Brain (organoid and tissue), 16 donors: ENCODE measurements at places on chromosomes 7 and 10.

GRCh38 chr10:80504897-80505465 lies 32.7 kb upstream of the SH2D4B start:
- DNase-seq: no peak

DNA sequence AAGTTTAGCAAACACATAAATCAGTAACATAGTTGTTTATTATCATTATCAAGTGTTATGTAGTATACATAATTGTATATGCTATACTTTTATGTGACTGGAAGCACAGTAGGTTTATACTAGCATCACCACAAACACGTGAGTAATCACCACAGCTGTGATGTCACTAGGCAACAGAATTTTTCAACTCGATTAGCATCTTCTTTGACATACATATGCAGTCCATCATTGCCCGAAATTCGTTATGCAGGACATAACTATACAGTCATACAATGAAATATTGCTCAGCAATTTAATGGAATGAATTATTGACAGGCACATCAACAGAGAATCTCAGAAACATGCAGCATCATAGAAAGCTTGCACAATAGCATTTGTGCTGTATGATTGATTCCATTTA lies 77.7 kb downstream of the LSM5 start:
- DNase-seq: no peak

GRCh38 chr10:62374862-62375710 lies 917 bp downstream of the ZNF365 start:
- peak; percentile 65 for DNase-seq

DNA sequence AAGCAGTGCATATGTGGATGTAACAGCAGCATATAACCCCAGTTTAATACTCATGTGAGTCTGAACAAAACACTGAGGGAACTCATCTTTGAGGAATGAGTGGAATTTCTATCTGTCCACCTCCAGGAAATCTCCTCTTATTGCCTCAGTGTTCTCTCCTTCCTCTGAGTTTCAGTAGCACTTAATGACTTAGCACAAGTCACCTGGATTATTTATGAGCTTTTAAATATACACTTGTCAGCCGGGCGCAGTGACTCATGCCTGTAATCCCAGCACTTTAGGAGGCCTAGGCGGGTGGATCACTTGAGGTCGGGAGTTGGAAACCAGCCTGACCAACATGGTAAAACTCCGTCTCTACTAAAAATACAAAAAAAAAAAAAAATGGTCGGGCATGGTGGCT lies 4.3 kb downstream of the LRRC20 start:
- no peak for DNase-seq

DNA sequence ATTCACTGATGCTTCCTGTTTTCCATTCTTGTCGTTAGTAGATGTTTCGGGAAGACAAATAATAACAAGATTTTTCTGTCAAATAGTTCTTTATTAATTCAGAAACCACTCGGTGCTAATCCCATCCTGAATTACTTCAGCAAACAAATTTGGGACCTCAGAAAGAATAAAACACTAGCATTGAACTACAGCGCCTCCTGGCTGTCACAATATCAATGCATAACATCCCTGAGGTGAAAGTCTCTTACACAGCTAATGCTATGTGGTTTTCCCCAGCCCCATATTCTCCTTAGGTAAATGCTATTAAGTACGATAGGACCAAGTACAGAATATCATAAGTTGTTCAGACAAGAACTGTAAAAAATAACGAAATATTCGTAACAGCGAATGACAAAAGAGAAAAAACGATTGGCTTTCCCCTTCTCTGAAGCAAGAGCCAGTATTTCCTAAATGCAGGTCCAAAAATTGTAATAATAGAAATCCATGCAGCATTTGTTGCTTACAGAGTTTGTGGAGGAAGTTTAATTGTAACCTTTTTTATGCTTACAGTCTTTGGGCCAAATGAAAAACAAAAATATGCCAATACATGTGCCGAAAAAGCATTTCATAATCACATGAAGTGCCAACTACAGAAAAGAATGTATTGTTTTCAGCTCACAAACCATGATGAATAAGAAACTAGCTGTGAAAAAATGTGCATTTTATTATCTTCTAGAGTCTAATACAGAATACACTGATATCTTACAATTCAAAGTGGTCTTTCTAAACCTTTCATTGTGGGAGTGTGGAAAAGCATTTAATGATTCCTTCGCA lies 47.3 kb downstream of the MYPN start:
- peak; percentile 60 for DNase-seq

DNA sequence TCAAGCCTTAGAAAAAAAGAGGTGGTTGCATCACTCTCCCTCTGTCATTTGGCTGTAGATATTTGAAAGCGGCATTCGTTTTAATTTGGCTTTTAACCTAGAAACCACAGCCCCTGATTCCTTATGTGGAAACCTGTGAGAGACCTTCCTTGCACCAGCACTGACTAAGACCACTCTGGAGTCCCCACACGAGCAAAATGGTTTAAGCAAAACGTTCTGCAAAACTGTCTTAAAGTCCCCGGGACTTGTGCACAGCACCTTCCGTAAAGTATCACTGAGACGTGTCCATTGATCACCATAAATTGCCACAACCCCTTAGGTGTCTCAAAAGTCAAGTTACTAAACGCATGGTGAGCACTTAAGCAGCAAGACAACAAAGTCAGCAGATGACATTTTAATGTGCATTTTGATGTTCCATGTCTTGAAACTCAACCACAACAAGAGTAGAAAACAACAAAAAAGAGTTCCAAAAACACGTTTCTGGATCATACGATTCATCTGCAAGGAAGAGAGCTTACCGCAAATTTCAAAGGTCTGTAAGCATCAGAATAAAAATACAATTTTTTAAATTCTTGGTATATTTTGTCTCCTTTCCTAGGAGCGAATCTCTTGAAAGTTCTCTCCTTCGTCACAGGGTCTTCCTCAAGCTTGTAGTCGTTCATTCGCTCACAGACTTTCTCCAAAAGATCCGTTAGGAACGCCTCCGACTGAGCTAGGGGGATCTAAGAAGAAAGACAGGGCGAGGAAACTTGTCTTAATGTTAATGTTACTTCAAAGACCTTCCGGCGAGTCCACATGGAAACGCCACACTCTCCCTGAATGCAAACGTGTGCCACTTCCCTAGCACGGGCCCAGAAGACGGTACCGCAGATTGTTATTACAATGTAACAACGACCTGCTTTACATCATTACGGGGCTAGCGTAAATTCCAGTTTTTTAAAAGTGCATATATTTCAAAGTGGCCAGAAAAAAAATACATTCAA lies 37.7 kb downstream of the CNPY1 start:
- DNase-seq: peak; percentile 74
